ENCODE measurements at places on chromosomes 1 and 21.
A peak's percentile ranks its signal among the peaks of the same experiment; 100 is the strongest.

DNA sequence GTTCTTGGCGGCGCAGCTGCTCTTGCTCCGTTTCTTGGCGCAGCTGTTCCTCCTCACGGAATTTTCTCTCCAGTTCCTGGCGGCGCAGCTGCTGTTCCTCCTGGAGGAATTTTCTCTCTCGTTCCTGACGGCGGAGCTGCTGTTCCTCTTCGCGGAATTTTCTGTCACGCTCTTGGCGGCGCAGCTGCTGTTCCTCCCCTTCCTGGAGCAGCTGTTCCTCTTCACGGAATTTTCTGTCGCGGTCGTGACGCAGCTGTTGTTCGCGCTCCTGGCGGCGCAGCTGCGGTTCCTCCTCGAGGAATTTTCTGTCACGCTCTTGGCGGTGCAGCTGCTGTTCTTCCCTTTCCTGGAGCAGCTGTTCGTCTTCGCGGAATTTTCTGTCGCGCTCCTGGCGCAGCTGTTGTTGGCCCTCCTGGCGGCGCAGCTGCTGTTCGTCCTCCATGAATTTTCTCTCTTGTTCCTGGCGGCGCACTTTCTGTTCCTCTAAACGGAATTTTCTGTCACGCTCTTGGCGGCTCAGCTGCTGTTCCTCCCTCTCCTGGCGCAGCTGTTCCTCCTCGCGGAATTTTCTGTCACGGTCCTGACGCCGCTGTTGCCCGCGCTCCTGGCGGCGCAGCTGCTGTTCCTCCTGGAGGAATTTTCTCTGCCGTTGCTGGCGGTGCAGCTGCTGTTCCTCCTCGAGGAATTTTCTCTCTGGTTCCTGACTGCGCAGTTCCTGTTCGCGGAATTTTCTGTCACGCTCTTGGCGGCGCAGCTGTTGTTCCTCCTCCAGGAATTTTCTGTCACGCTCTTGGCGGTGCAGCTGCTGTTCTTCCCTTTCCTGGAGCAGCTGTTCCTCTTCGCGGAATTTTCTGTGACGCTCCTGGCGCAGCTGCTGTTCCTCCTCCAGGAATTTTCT, 7.0 kb downstream of the TCHH start:
- peak; percentile 42 for DNase-seq

GRCh38 chr21:22764222-22764621, 1766.0 kb downstream of the NCAM2 start:
- DNase-seq: no peak

- DNase-seq: peak; percentile 50
Measured at GRCh38 chr1:2638466-2639115, 5.8 kb upstream of the MMEL1 start.

- DNase-seq: no peak
Measured at GRCh38 chr1:183206538-183207122, 20.6 kb downstream of the LAMC2 start.

DNA sequence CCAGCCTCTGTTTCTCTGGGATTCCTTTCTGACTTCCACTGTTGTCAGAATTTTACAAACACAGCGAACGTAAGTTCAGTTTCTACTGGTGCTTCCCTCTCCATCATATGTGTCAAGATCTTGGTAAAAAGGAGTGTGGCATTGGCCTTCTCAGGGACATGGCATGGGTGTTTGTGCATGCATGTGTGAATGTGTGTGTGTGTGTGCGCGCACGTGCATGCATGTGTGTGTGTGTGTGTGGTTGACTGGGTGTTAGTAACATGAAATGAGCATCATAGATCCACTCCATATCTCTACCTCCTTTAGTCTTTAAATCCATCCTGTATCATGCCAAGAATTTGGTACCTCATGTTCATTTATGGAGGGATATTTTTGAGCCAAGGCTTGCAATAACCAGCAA, 411.3 kb downstream of the NPHP4 start:
- DNase-seq: no peak

GRCh38 chr1:182256931-182257330, 134.7 kb downstream of the GLUL start:
- no peak for DNase-seq

DNA sequence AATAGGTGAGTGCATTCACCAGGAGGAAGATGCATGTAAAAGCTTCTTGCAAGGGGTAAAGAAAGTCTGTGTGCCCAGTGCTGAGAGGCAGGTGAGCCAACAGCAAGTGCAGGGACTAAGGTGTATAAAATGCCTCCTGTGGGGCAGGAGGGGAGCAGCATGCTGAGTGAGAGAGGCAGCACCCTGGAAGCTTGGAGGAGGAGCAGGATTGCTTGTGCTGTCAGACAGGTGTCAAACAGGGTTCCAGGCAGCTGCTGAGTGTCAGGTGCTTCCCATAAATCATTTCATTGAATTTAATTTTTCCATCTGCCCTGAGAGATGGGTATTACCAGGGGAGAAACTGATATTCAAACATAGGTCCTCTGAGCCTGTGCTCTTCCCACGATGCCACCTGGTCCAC, 13.9 kb downstream of the BSND start:
- peak; percentile 9 for DNase-seq

Measured in RWPE2 (cell line).